ENCODE measurements at places on chromosomes 1 and 21.

GRCh38 chr1:70195342-70195741, 10.0 kb downstream of the LRRC40 start:
- no peak for DNase-seq

GRCh38 chr1:228528612-228529011, 41.4 kb downstream of the RNF187 start:
- DNase-seq = no peak

- no peak for DNase-seq
These were observed 1072.2 kb downstream of the BRINP3 start for GRCh38 chr1:189405419-189405818.

DNA sequence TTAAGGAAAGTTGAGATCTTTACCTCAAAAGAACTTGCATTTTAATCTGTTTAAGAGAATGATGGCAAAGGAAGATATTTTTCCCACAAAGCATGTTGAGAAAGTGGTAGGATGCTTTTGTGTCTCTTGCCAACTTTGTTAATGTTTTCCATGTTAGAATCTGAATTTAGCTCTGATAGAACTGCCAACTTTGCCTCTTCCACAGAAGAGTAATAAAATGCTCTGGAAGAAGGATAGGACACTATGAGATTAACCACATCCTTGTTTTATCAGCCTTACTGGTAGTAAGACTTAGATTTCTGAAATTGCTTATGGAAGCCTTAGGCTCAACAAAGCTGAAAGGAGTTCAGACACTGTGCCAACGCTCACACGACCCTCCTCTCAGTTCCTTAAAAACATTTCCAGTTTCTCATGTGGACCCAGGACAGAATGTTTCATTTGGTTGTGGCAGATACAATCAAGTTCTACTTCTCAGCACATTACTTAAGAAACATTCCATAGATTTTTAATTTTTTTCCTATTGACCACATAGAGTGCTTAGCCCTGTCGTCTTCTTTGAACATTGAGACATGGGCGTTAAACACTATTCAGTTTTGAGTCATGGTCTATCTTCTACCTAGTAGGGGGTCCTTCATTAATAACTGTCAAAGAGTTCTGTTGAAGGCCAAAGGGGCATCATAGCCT, 59.0 kb downstream of the MTR start:
- DNase-seq = no peak

DNA sequence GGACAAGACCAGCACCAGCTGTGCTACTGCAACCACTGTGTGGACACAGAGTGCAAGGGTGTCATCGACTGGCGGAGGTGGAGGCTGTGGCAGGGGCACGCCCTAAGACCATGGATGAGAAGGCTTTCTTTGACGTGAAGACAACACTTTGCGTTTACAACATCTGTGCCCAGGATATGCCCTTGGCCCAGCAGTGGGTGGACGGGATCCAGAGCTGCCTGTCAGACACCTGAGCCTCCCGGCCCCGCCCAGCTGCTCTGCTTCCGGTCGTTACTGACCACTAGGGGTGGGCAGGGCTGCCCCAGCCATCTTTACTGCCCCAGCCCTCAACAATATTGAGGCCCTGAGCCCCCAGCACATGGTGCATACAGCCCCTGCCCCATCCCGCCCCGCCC, 21.4 kb upstream of the NPPB start:
- DNase-seq = no peak

DNA sequence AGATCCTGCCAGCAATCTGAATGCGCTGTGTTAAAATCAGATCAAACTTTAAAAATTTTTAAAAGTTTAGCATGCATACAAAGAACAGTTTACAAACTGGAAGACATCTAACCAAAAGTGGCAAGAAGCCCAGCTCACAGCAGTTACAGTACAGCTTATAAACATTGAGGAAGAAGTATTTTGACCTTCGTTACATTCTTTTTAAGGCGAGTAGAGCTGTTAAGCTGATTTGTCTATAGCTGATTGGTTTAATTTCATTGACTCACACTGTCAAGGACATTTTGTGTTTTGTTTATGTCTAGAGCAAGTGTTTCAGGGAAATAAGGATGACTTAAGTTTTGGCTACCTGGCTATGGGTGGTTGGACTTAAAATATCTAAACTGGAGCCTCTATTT, 3.0 kb upstream of the PGM1 start:
- DNase-seq = no peak

- DNase-seq = no peak
These were observed 1.8 kb downstream of the NCDN start for GRCh38 chr1:35559317-35559944.

- DNase-seq = no peak
These were observed 407 bp downstream of the GALNT2 start for GRCh38 chr1:230067419-230067870.

GRCh38 chr1:240501115-240501514, 110.8 kb downstream of the GREM2 start:
- DNase-seq = no peak

GRCh38 chr1:115258302-115258866, 79.7 kb downstream of the NGF start:
- no peak for DNase-seq
